ENCODE measurements at places on chromosomes 6 and 20.

DNA sequence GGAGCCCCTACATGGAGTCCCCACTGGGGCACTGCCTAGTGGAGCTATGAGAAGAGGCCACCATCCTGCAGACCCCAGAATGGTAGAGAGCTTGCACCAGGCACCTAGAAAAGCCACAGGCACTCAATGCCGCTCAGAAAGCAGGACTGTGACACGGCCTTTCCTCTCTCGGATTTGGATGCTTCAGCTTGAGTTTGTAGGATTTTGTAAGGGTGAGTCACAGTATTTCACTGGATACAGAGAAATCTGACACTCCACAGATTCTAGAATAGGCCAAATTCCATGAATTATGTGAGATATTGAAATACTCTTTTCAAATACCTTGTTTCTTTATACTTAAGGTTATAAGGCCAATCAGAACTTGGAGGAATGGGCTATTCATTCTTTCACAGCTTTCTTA lies 424.5 kb downstream of the HTR1B start:
- DNase-seq, result no peak

- DNase-seq, result no peak
Measured at GRCh38 chr6:43804550-43805223, 34.7 kb downstream of the VEGFA start.

DNA sequence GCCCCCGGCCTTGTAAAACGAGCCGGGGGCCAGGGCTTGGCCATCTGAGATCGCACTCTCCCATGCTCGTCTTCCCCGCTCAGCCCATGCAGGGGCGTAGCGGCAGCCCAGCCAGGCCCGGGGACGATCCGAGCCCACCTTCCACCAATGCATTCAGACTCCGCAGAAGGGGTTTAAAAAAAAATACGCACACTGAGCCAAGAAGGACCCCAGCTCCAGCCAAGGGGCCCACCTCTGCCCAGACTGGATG lies 320 bp downstream of the GSTA4 start:
- DNase-seq, result no peak

DNA sequence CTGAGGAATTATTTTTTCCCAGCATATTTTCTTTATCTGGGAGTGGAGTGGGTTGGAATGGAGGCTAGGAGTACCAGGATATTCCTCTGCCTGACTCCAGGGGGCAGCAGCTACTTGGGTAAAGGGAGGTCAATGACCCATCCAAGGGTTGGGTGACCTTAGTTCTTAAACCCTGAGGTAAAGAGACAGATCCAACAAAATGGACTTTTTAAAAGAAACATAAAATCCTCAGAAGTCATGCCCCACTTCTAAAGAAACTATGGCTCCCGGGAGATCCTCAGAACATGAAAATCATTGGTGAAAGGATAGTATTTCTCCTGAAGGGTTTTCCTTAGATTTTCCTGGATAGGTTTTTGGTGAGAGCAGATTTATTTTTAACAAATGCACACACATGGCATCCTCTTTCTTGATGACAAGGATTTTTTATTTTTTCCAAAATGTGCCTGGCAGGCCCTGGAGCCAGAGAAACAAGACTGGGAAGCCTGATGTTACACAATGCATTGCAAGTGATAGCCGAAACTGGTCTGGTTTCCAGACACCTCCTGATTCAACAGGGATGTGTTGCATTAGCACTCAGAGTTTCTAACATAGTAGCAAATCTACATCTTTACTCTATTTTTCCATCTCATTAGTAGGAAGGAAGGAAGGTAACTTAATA lies 240.9 kb upstream of the BTBD3 start:
- peak; percentile 43 for DNase-seq

DNA sequence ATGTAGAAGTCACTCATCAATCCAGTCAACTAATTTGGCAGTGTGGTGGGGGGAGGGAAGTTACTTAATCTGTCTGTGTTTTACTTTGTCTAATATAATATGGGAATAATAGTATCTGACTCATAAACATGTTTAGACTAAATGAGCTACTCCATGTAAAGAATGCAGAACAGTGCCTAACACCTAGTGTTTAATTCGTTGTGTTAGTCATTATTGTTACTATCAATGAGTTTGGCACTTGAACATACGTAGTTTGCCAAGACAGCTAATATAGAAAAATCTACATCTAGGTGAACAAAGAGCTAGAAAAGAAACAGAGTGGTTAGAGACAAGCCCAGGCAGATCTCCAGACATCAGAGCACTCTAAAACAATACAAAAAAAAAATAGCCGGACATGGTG lies 49.1 kb downstream of the IRAK1BP1 start:
- DNase-seq, result no peak

DNA sequence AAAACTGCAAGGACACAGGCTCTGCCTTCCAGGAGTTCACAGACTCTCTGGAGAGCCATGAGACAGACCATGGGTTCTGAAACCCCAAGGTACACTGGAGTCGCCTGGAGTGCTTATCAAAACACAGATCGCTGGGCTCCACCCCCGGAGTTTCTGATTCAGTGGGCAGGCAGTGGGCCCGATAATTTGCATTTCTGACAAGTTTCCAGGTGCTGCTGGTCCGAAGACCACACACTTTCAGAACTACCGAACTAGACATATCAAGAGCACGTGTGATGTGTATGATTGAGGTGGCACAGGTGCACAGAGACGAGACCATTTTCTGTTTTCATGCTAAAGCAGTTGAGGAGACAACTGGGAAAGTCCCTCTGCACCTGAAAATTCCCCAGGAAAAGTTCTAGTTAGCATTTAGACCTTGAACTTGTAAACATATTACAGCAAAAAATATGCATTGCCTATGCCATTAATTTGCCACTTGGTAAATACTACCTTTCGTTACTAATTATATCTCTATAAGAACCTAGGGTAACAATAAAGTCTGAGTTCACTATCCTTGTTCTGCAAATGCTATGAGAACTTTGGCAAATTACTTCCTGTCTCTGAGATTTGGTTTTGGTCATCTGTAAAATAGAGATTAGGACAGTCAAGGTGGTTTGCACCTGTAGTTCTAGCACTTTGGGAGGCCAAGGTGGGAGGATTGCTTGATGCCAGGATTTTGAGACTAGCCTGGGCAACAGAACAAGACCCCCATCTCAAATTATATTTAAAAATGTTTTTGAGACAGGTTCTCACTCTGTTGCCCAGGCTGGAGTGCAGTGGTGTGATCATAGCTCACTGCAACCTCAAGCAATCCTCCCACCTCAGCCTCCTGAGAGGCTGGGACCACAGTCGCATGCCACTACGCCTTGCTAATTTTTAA lies 14.3 kb upstream of the PIM1 start:
- no peak for DNase-seq

DNA sequence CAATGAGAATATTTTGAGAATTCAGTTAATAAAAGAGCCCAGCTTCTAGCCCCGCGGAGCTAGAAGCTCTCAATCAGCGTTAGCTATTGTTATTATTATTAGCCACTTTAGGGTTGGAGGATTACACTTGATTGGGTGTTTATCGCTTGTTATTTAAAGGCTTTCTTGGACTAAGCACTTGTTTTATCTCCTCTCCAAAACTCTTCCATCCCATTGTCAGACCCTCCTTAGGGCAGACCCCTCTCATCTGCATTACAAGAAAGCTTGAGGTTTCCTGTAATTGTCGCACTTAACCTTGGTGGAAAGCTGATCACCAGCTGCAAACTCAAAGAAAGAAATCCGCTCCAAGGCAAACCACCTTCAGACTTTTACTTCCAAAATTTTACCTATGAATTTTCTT lies 4.8 kb downstream of the DPPA5 start:
- no peak for DNase-seq

Measured in muscle of arm (tissue), 14 donors.